Stimulated activated CD4-positive, alpha-beta T cell treated with anti-CD3 and anti-CD28 coated beads, Interleukin-15, amount 100 ng/mL, for 1 hour (primary cell): ENCODE measurements at places on chromosomes 13 and 19.
A peak's percentile ranks its signal among the peaks of the same experiment; 100 is the strongest.

GRCh38 chr13:102302534-102302933, 99.3 kb downstream of the FGF14 start:
- no peak for DNase-seq

DNA sequence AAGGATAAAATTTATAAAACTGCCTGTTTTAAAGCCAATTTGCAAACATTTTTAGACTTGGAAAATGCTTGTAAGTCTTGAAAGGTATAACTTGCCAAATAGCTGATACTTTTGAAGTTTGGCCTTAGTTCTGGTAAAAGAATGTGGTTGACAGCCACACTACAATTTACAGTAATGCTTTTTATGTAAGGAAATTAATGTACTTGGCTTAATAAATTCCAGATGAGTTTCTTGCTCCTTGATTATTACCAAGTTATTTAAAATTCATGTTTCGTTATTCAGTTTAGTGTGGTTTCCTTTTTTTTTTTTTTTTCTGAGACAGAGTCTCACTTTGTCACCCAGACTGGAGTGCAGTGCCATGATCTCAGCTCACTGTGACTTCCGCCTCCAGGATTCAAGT, 14.9 kb downstream of the LMO7 start:
- no peak for DNase-seq

GRCh38 chr13:106445996-106446395, 89.5 kb downstream of the EFNB2 start:
- DNase-seq = no peak

DNA sequence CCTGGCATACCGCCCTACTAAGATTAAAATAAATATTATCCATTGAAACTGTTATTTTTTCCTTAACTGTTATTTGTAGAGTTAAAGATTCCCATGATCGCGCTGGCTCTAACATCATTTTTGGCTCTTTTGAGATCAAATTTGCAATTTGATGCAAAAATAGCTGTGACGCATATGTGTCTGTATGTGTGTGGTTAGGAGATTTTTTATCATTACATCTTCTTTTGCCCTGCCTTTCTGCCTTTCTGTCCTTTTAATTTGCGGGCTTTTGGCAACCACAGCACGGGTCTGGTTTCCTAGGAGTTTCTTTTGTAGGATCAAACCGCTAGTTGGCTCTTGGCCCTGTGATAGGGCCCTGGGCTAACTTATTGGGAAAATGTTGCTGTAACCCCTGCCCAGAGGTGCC, 37.3 kb upstream of the ALOX5AP start:
- no peak for DNase-seq

GRCh38 chr19:42021185-42021584, 27.2 kb upstream of the ATP1A3 start:
- DNase-seq = no peak

DNA sequence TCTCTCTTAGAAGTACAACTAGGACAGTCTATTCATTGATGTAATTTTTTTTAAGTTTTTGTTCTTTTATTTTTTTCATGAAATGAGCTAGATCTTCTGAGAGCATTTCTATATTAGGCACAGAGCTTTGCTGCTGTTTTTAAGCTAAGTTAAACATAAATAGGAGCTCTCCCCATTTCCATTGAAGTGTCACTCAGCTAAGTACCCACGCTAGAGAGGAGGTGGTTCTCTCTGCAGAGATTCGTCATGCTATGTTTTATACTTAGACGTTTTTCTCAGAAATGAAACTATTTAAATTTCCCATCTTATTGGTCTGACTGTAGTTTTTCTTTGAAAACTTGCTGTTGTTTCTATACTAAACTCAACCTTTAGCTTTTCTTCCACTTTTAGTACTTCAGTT, 271.5 kb downstream of the PCDH9 start:
- no peak for DNase-seq

GRCh38 chr13:38826182-38826813, 139.4 kb downstream of the FREM2 start:
- no peak for DNase-seq

DNA sequence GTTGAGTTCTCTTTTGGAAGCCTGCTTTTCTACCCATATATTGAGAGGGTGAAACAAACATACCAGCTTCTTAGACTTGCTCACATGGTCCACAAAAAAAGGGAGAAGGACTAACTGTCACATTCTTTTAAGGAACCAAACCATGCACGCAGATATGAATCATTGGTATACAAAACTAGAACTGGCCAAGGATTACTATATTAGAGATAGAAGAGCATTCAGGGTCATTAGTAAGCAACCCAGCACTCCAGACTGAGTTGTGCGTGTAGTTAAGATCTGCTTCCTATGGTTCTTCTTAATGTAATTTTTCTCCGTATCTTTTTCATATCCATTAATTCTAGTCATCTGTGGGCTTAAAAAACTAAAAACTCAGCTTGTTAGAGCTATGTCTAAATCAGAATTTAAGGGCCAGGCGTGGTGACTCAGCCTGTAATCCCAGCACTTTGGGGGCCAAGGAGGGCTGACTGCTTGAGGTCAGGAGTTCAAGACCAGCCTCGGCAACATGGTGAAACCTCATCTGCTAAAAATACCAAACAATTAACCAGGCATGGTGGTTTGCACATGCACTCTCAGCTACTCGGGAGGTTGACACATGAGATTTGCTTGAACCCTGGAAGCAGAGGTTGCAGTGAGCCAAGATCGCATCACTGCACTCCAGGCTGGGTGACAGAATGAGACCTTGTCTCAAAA, 19.6 kb downstream of the ALG5 start:
- no peak for DNase-seq

DNA sequence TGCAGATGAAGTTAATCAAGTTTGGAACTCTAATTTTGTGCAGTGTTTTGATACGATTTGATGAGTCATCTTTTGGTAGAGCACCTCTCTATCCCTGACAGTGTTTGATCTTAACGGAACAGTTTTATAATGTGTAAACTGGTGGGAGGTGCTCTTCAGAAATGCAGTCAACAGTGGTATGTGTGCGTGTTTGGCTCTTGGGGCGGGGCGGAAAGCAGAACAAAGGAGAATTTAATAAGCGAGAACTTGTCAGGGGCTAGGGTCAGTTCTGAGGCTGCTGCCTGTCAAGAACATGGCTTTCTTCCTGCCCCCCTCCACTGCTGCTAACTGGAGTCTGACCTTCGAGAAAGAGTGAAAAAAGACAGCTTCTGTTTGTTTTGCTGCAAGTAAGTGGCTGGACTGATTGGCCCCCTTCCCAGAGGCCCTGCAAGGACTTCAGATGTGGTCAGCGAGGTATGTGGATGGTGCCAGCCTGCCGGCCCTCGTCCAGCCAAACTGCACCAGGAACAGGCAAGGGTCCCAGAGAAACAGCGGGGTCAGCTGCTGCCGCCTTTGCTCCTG, 40.8 kb downstream of the BBC3 start:
- peak; percentile 21 for DNase-seq
